ENCODE measurements at places on chromosomes 7 and 10.
A peak's percentile ranks its signal among the peaks of the same experiment; 100 is the strongest.

GRCh38 chr7:91239171-91239604, 25.0 kb upstream of the FZD1 start:
- no peak for DNase-seq

DNA sequence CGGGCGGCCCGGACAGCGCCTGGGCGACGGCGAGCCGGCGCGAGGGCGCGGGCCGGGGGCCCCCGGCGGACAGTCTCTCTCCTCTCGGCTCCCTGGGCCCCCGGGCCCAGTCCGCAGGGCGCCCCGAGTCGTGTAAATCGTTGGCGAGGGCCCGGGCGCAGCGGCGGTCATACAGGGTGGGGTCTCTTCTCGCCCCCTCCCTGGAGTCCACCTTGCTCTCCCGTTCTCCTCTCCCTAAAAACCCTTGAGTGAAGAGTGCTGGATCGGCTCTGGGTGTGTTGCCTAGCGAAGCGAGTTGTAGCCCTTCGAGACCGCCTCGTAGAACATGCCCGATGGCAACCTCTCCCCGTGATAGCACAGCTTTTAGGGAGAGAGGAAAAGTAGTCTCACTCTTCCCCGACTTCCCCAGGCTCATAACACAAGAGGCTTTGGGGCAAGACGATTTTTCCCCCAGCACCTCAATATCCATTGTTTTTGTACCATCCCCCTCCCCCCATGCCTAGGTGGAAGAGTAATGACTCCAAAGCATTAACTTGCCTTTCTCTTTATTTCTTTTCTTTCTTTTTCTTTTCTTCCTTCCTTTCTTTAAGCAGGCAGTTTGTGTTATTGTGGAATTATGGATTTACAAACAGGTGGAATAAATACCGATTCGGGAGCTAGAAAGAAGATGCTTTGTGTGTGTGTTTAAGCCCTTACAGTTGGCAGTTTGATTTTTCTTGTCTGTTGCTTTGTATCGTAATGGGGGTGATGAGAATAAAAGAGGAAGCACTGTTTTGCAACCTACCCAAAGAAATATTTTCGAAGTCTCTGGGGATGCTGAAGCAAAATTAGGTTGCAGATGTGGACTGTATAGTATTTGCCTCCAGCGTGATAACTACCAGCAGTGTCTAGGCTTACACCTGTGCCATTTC, 822 bp downstream of the SHOC2 start:
- peak; percentile 55 for DNase-seq

DNA sequence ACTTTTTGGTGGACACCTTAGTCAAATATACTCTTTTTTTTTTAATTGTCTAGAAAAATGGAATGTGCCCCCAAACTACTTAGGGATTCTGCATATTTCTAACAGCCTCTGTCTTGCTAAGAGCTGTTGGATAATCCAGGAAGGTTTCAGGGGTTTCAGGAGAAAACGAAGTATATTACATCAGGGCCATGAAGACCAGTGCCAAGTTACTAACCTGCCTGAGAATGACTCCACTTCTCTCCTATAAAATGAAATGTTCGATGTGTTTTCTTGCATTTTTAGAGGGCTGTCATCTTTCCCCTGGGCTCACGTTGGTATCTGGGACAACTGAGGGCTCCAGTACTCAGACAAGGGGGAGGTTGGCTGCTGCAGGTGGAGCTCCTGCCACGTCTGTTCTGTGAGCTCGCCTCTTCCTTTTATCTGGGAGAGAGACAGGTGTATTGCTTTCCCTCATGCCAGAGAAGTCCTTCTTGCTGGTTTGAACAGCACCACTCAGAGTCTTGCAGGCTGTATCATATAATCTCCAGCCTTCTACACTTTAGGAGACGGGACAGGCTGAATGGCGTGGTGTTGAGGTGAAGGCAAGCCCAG, 71.3 kb downstream of the CAMK1D start:
- DNase-seq, result no peak

DNA sequence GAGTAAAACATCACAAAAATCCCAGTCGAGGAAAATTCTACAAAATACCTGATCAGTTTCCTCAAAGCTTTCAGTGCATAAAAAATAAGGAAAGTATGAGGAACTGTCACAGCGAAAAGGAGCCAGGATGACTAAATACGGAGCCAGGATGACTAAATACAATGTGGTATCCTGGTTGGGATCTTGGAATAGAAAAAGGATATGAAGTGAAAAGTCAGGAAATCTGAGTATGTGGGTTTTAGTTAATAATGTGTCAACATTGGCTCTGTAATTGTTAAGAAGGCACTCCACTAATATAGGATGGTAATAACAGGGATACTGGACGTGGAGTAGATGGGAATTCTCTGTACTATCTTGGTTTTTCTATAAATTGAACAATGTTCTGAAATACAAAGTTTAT, 175.5 kb downstream of the SUGCT start:
- DNase-seq, result no peak

DNA sequence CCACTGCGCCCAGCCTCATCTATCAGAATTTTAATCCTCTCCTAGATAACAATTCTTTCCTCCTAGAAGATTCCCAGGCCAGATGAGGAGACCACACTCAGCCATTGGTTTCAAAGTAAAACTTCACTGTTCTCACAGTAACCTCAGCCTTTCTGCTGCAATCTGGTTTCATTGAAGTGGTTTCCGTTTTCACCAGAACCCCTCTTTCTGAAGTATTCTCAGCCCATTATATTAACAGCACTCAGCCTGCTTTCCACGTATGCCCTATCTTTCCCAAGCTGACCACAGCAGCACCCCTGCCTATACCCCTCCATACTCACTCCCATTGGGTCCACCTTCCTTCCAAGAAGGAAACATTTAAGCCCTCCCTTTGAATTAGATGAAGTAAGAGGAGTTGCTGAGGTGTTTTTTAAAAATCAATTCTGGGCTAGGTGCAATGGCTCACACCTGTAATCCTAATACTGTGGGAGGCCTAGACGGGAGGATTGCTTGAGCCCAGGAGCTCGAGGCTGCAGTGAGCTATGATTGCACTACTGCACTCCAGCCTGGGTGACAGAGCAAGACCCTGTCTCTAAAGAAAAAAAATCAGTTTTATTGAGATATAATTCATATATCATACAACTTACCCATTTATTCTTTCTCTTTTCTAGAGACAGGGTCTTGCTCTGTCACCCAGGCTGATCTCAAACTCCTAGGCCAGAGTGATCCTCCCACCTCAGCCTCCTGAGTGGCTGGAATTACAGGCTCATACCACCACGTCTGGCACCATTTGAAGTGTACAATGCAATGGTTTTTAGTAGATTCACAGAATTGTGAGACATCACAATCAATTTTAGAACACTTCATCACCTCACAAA, 11.3 kb downstream of the PLAU start:
- peak; percentile 54 for DNase-seq

GRCh38 chr7:11192506-11192905, 218.8 kb downstream of the PHF14 start:
- no peak for DNase-seq

DNA sequence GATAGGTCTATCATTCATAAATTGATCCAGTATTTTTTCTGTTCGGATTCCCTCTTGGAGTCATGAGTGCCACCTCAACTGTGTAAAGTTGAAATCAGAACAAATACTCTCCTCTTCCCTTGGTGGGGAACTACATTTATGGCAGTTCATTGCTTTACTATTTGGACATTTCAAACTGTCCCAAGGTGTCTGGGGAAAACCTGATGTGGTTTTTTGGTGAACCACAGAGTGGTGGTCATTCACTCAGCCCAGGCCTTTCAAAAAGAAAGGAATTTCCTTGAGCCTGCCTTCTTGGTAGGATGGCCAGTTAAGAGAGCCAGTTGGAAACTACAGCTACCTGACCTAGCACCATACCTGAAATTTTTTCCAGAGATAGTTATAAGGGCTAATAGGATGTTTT, 59.0 kb downstream of the ABCB1 start:
- DNase-seq, result no peak

- peak; percentile 60 for DNase-seq
These were observed 12.9 kb downstream of the SEC31B start for GRCh38 chr10:100506596-100507356.

DNA sequence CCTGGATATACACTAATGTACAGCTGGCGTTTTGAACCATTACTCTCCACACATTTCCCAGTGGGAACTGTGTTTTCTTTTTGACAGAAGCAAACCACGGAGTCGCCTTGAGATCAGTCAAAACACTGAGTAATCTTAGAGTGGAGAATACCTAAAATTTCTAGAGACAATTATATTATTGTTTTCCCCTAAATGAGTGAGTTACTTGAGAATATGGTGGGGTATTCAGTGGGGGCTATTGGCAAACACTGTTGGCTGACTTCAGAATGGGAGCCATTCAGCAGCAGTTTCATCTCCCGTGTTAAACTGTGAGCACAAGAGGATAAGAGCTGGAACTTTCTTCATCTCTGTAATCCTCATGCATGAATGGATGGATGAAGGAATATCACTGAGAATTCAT, 6.2 kb downstream of the IL2RA start:
- no peak for DNase-seq

GRCh38 chr7:101154693-101155102, 422 bp downstream of the AP1S1 start:
- DNase-seq, result no peak

- DNase-seq, result no peak
These were observed 31.7 kb upstream of the RHOBTB1 start for GRCh38 chr10:60975716-60976115.

DNA sequence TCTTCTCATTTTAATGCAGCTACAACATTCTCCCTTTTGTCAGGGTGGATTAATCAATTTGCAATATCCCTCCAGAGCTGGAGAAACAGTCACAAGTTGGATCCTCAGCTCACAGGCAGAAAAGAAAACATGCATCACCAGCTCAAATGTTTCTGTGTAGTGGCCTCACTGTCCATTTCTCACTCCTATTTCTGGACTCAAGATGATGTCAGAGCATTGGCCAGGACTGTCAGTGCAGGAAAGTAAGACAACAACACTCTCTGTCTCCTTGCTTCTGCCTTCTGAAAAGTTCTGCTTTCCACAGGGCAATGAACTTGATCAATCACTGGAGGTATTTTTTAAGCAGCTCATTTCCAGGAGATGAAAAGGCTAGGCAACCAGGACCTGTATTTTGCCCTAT, 8.2 kb upstream of the SVIL start:
- no peak for DNase-seq

GRCh38 chr10:52248697-52249306, 65.3 kb upstream of the DKK1 start:
- no peak for DNase-seq

GRCh38 chr7:92621026-92621540, 30.9 kb upstream of the FAM133B start:
- DNase-seq, result peak; percentile 91

GRCh38 chr7:116950889-116951351, 2.4 kb upstream of the ST7 start:
- no peak for DNase-seq

GRCh38 chr10:22554461-22555182, 159.8 kb downstream of the PIP4K2A start:
- no peak for DNase-seq

GRCh38 chr7:131080754-131081153, 246.9 kb upstream of the MKLN1 start:
- no peak for DNase-seq

DNA sequence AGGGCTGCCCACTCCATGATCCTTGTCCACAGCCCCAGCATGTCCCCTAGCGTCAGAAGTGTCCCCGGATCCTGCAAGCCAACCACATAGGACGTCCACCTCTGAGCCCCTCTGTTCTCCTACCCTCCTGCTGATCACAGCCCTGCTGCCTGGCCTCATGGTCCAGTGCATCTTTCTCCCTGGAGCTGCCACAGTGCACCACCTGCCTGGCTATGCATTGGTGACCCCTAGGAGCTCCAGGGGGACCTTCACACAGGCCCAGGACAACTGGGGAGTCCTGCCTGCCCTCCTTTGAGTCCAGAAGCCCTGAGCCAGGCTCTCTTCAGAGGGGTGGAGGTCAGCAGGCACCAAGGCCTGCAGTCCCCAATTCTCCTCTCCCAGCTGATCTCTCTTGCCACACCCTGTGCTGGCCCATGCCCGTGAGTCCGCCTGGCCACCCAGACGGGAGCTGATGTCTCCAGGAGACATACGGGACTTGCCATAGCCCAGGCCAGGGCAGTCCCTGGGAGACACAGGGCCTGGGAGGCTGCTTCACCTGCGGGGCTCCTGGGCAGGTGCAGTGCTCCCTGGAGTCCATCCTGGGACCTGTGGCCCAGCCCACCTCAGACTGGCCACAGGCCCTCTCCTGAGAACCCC, 77.4 kb upstream of the RET start:
- DNase-seq, result no peak

DNA sequence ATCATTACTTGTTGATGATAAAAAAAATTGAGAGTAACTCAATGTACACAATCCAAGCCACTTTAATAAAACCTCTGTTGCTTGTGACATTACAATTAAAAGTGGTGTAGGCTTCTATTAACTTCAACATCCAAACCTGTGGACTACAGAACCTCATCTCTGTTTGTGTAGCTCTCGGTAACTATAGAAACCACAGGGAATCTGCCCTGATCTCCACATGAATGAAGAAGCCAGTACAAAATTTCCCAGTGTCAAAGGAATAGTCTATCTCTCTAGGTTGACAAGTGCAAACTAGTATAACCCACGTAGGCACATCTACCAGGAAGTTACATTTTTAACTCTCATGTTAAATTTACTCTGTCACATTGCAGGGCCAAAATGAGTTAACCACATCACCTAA, 204.3 kb downstream of the CHCHD3 start:
- no peak for DNase-seq

GRCh38 chr7:1694611-1695511, 24.8 kb downstream of the ELFN1 start:
- peak; percentile 32 for DNase-seq

- DNase-seq, result no peak
These were observed 29.8 kb downstream of the SEM1 start for GRCh38 chr7:96679886-96680285.

- DNase-seq, result peak; percentile 64
These were observed 25.9 kb downstream of the SFXN4 start for GRCh38 chr10:119139464-119140067.

GRCh38 chr7:95737828-95738505, 34.4 kb upstream of the DYNC1I1 start:
- DNase-seq, result no peak

GRCh38 chr10:90847436-90847835, 10.4 kb downstream of the HTR7 start:
- DNase-seq, result no peak

- no peak for DNase-seq
These were observed 6.8 kb upstream of the MSMB start for GRCh38 chr10:46052791-46053375.

GRCh38 chr10:18068401-18068800, 71.8 kb upstream of the CACNB2 start:
- no peak for DNase-seq

DNA sequence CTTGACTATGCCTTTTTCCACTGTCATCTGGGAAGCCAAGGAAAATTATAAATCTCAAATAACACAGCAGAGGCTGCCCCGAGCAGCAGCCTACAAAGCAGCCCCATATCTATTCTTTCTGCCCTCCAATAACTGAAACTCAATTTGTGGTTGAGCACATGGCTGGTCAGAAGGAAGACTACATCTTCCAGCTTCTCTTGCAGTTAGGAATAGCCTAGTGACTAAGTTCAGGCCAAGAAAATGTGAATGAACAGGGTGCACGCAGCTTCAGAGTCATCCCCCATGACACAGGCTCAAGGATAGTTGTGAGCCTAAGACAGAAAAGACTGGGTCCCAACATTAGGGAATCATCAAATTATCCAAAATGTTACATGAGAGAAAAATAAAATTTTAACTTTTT, 42.3 kb downstream of the CHCHD3 start:
- no peak for DNase-seq

All from activated CD8-positive, alpha-beta memory T cell treated with anti-CD3 and anti-CD28 coated beads, Interleukin-2, amount 10 ng/mL, durations not matched to agents 7 days and 5 days (primary cell).